Neural cell (in vitro differentiated cells): ENCODE measurements at places on chromosomes 16 and 17. TPM values are rescaled to one million over a fixed set of nuclear protein-coding genes. Genes with fewer than 3 reads are reported as not detected.

The IL4R gene
- 0.07 and 0.18 TPM in 2 replicates for polyA plus RNA-seq

The KRTAP17-1 gene
- not detected in 2 replicates for polyA plus RNA-seq

The ARL6IP1 gene
- polyA plus RNA-seq: 533 and 556 TPM in 2 replicates

The FBXW10B gene
- 0.51 TPM in 1 of 2 replicates, not detected in the other for polyA plus RNA-seq

The GAA gene
- 58.9 and 67.6 TPM in 2 replicates for polyA plus RNA-seq
